HS-27A (cell line): ENCODE measurements at places on chromosomes 5 and 9.

DNA sequence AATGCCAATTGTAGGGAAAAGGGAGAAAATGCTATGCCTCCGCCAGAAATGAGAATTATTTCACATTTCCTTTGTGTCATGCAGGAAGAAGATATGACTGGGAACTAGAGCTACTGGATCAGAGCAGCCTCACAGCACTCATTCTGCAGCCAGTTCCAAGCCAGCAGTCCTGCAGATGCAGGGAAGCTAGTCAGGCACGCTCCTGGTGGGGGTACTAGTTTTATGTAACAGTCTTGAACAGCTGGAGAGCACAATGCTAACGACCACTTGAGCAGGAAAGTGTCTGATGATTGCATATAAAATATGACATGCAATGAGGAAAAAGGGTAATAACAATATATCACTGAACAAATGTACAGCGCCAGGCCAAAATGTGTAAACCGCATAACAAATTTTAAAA, 21.7 kb downstream of the CDH10 start:
- DNase-seq = no peak

- DNase-seq = no peak
Observed at GRCh38 chr5:168611165-168611564, 32.0 kb upstream of the PANK3 start.

- DNase-seq = no peak
Observed at GRCh38 chr9:12231832-12232231, 461.4 kb upstream of the TYRP1 start.

DNA sequence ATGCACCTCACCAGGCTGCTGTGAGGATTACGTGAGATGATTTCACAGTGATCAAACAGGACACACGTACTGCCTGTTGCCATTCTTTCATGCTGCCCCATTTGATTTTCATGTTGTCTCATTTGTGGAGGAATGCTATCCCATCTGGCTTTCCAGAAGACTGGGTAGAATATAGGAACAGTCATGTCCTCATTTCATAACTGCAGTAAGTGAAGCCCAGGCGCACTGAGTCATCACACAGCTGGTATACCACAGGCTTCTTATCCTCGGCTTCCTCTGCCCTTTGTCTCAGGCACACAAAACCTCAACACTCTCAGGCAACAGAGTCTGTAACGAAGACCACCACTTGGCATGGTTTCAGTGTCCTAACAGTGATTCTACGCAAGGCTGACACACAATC, 62.3 kb downstream of the LHFPL2 start:
- DNase-seq = peak; percentile 74

- DNase-seq = no peak
Observed at GRCh38 chr9:85944672-85945071, 3.7 kb downstream of the NAA35 start.

GRCh38 chr5:149260761-149261160, 10.9 kb upstream of the AFAP1L1 start:
- no peak for DNase-seq

DNA sequence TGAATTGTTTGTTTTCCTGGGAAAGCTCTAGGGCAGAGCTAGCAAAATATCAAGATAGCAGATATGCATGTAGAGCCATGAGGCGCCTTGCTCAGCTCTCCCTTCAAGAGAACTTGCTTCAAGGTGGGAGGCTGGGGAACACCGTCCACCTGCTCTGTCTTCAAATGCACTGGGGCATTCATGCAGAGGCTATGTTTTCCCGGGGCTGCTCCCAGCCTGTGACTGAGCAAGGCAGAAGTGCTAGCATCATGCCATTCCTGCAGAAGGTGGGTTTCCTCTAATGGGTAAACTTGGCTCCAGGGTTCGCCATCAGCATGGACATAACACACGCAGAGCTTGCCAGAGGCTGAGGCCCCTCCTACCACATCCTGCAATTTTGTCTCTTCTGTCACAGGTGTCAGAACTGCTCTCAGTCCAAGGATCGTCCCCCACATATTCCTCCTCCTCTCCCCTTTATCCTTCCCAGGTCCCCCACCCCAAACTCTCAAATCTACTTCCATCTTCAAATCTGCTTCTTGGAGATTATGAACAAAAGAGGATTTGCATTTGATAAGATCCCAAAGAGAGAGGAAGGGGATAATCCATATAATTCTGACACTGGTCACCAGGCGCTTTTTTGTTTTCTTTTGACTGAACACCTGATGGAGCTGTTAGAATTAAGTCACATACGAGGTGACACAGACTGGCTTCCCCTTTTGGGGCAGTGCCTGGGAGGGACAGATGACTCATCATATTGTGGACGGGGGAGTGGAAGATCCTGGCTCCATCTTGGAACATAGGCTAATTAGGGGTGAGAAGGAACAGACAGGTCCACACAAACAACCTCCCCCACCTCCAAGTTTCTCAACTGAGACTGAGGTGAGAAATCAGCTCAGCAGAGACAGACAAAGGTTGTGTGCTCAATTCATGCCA, 85.0 kb upstream of the TAF11L2 start:
- no peak for DNase-seq

DNA sequence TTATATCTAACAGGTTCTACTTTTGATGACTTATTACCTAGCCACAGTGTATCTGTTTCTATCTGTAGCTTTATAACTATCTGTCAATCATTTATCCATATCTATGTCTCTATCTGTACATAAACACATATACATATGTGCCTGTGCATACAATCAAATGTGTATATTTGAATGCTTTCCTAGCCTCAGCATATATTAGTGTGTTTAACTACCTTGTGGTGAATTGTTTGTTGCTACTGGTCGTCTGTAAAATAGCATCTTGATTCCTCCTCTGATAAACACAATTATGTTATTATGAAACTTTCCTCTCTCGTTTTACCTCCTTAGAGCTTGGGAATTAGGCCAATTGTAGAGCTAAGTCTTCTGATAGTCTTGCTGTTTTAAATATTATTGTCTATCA, 44.4 kb downstream of the PARP8 start:
- DNase-seq = no peak

DNA sequence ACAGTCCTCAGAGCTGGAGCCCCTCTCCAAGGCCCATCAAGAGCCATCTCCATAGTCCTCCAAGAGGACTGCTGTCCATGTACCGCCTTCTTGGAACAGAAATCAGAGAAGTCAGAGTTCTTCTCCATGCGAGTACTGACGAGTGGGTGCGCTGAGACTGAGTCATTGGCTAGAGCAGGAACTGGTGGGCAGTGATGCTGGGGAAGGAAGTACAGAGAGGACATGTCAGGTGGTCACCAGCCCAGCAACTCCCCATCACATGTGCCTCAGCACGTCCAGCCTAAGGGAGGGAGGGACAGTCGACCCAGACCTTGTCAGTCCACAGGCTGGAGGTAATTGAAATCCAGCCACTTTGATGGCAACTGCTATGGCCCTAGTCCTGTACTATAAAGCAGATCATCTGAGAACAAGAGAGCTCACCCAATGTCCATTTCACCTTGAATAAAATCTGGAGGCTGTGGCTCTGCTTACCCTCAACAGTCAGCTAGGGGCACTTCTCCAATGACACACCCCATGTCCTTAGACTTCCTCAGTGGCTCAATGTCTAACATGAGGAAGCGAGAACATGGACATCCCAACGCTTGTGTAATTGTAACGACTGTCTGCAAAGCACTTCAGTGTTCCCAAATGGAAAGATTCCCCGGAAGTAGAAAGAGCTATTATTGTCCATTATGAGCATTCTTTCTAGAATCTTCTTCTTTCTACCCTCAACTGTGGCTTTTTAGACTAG, 15.0 kb upstream of the FBP1 start:
- DNase-seq = no peak

GRCh38 chr5:55711507-55712022, 559 bp downstream of the SLC38A9 start:
- DNase-seq = no peak

DNA sequence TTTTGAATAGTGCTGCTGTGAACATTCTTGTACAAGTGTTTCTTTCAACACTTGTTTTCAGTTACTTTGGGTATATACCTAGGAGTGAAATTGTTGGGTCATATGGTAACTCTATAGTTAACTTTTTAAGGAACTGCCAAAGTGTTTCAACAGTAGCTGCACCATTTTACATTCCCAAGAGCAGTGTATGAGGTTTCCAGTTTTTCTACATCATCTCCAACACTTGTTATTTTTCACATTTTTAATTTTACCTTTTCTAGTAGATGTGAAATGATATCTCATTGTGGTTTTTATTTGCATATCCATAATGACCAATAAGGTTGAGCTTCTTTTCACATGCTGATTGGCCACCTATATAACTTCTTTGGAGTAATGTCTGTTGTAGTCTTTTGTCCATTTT, 40.0 kb upstream of the FOXE1 start:
- no peak for DNase-seq

DNA sequence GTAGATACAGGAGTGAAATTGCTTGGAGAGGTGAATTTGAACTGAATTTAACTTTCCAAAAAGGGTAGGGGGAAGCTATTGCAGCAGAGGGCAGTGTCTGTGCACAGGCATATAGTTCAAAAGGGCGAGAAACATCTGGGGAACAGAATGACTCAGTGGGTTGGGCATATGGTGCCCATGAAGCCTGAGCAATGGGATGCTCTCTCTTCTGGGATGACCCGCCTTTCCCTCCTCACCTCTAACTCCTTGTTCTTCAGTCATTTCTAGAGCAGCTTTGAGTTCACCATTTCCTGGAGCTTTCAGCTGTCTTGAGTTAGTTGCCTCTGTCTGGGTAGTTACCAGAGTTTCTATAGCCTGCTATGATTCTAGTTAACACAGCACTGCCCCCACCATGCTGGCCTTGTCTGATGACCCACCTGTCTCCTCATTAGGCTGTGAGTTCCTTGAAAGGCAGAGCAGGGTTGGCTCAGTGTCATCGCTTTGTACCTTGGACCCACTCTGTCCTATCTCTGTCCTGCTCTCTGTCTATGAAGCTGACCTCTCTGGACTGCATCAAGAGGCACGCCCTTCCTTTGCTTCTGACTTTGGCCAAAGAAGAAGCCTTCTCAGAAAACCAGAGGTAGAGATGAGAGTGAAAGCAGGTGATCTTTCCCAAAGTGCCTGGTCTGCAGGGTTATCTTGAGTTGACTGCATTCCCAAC, 299.6 kb upstream of the KLF4 start:
- DNase-seq = no peak

- no peak for DNase-seq
Observed at GRCh38 chr5:68232277-68232676, 16.7 kb downstream of the PIK3R1 start.

- DNase-seq = no peak
Observed at GRCh38 chr5:67643536-67643935, 446.9 kb upstream of the CD180 start.

DNA sequence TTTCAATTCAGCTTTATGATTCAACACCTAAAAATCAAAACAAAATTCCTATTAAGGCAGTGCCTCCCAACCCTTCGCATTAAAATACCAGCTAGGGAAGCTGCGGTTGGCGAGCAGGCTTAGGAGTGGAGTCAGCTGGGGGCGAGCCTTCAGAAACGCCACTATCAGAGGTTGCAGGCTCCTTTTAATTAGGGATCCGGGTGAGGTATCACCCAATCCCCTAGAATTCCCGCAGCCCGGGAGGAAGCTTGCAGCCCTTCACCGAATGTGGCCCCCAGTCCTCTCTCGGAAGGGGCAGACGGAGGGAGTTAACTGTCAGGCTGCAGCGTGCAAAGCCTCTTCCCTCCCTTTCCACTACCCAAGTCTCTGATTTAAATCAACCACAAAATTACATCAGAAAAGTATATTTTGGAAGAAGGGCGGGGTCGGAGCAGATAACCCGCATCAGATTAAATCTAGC, 1.7 kb downstream of the STC2 start:
- peak; percentile 69 for DNase-seq

- DNase-seq = no peak
Observed at GRCh38 chr9:36991516-36992134, 42.4 kb downstream of the PAX5 start.

DNA sequence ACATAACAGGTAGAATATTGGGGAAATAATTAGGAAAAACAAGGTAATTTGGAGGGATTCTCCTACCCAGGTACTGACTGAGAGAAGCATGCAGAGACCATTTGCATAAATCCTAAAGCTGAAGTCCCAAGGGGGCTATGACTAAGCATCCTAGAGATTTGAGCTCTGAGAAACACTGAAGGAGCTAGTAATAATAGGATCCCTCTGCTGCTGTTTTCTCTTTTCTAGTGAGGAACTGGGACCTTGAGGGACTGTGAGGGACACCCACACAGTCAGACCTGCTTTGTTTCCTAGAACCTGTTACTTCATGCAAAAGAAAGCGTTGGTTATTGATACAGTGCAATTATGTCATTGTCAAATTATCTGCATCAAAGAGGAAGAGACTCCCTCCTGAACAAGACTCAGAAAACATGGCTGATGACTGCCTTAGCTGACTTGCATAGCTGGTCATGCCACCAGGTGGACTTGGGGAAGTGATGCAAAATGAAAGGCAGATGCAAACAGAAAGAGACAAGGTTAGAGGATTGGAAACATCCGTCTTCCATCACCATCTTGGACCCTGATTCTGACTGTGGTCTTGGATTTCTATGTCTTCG, 335.4 kb downstream of the NTRK2 start:
- DNase-seq = no peak

GRCh38 chr5:113221294-113222176, 213.3 kb downstream of the TSSK1B start:
- DNase-seq = no peak

GRCh38 chr5:86644843-86645242, 27.1 kb downstream of the COX7C start:
- no peak for DNase-seq

DNA sequence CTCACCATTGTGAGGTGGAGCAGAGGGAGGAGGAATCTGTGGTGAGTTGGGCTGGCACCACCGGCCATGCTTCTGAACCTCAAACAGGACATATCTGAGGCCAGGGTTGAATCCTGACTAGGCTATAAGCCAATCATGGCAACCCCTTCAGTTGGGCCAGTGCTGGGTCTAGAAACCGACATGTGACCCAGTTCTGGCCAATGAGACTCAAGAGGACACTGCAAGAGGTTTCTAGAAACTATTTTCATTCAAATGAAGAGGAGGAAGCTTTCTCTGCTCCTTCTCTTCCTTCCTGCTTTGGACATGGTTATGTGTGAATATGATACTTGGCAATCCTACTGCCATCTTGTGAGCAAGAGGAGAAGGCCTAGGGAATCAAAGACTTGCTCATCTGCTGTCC, 417.7 kb downstream of the SEMA5A start:
- no peak for DNase-seq

DNA sequence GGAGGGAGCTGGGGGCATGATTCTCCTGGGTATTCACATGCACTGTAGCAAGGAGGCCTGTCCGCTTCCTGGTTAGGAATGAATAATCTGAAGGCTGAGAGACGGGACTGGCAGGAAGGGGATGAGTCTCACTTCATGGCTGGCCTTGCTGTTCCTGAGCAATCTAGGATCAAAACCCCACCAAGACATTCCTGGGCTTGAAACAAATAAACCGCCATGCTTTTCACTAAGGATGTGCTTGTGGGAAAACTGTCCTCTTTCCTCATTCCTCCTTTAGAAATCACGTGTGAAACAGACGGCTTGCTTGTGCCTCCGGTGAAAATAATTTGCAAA, 132.8 kb downstream of the MACROH2A1 start:
- no peak for DNase-seq
